ENCODE measurements at places on chromosomes 1 and 21.

DNA sequence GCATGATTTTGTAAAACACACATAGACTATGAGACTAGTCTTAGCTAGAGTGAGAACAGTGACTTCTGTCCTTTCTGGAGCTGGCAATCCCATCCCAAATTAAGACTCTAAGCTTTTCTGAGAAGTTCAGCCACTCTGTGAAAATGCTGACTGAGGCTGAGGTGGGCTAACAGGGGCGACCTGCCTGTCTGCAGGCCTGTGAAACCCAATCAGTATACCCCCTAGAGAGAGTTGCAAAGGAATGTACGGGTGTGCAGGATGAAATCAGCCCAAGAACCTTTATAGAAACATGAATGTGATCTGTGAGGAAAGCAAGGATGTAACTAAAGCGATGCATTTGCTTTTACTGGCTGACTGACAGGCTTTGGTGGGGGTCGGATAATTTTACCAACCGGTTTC, 16.0 kb upstream of the TBX15 start:
- DNase-seq: no peak

DNA sequence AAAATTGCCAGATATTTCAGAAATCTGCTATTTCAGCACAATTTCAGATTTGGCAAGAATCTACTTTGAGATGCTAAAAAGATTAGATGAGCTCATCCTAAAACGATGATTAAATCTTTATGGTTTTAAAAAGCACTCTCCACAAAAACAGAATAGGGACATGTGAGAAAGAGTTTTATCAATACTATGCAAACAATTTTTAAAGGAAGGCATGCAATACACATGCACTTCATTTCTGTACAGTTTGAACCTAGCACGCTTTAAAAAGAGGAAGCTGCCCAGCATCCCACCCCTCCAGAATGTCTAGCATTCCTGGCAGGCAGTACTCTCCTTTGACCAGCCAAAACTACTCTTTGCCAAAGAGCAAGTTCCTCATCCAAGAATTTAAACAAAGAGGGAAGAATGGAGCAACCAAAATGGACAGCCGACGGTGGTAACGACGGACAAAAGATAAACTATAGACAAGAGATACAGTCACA, 1.3 kb downstream of the ARHGAP29 start:
- DNase-seq: peak; percentile 41

DNA sequence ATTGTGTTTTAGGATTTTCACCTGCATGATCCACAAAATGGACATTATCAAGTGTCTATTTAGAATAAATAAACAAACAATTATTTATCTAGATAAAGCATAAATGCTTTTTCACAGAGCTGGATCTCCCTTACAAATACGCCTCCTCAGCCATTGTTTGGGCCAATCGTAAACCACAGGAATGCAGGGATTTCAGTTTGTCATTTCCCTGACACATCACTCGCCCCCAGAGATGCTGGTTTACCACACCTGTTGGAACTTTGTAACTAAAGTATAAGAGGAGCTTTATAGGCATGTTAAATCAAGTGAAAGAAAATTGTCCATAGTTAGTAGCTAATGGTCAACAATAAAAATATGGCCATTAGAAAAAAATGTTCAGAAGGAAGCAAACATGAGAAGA, 40.3 kb downstream of the GPR88 start:
- no peak for DNase-seq

DNA sequence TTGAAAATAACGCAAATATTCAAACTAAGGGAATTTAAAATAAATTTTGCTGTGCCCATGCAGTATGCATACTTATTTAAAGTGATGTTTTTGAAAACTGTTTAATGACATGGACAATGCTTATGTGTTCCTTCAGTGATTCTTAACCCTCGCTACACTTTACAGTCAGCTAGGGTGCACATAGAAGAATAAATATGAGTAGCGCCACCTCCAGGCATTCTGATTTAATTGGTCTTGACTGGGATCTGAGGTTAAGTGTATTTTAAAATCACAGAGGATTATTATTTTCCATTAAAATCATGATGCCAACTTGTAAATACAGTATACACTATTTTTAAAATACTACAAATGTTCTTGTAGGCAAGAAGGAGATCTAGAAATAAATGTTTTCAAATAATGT, 373.5 kb upstream of the ADGRL4 start:
- no peak for DNase-seq

DNA sequence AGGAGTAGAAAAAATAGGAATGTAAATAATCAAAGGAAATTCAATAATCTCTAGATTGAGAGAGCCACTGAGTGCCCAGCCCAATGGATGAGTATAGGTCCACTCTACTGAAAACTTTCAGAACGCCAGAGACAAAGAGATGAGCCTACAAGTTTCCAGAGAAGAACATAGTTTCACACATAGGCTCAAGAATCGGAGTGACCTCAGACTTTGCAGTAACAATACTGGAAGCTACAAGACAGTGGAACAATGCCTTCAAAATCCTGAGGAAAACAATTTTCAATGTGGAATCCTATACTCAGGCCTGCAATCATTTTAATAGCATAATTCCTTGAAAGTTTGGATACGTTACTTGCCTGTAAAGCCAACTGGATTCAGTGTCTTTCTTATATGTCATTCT, 11.0 kb downstream of the GJA4 start:
- DNase-seq: no peak
